ENCODE measurements at places on chromosomes 3 and 15. TPM values are rescaled to one million over a fixed set of nuclear protein-coding genes. Genes with fewer than 3 reads are reported as not detected.

Gene CFAP91
- total RNA-seq, result 0.34 TPM

Gene PPM1L
- 0.24 TPM for total RNA-seq

Gene CELF6
- 0.08 TPM for total RNA-seq

Gene HACD2
- 38.9 TPM for total RNA-seq

- DNase-seq, result no peak
These were observed 38.4 kb downstream of the MEIS2 start for GRCh38 chr15:37061996-37062395.

DNA sequence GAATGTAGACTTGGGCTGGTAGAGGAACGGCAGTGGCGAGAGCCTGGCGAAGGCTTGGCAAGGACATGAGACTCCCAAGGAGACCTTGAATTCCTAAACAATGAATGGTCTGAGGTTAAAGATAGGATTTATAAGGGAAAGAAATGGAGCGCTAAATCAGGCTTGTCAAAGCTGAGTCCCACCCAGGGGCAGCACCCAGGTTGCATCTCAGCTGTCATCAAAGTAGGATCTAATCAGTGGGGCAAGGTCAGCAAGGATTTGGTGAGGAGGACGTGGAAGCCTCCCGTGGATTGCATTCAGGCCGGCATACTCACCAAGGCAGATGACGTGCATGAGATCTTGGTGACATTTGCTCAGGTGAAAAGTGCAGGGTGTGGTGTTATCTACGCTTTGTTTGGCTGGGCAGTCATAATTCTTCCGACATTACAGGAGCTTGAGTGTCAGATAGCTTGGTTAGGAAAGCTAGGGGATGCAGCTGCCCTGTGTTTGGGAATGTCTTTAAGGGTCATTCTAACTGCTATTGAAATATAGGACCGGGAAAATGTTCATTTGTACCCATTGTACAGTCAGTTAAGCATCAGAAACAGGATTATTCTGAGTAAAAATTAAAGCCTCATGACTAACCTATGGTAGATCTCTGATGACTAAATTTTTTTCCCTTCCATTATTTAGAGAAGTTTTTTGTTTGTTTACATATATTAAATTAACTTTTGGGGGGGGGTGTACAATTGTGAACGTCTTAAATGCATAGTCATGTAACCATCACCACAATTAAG, 99.4 kb upstream of the TSC22D2 start:
- no peak for DNase-seq

GRCh38 chr15:39936187-39936586, 2.3 kb downstream of the EIF2AK4 start:
- peak; percentile 45 for DNase-seq

DNA sequence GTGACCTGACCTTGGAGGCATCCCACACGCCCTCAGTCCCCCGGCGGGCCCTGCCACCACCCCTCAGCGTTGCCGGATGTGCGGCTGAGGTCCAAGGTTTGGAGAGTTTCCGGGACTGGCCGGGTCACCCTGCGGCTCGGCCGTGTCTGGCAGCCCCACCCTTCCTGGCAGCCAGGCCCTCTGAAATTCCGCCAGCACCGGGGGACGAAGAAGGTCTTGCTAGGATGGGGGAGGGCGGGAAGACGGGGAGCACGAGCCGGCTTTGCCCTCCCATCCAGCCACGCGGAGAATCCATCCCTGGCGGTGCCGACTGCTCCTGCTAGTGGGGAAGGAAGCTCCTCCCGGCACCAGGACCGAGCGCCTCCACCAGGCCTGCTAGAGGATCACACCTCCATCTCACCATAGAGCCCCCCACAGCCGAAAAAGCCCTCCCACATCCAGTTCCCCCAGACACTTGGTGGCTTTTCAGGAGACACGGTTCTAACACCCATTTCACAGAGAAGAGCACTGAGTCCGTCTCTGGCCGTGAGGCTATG, 81.5 kb downstream of the CPN2 start:
- no peak for DNase-seq

DNA sequence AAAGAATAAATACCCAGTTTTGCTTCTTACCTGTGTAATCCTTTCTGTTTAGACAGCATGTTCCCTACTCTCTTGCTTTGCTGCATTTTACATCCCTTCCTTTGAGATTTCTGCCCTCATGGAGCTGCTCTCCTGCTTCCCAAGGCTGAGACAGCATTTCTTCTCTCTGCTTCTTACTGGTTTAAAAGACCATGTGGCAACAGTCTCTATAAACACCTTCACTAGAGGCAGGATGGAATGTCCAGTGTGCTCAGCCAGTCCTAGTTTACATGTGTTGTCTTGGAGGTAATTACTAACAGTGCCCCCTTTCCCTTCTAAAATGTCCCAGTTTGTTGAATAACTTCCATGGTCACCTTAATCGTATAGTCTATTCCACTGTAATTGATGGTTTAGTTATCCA, 262.3 kb downstream of the CNTN3 start:
- DNase-seq, result no peak

GRCh38 chr15:31985607-31986006, 44.7 kb upstream of the CHRNA7 start:
- no peak for DNase-seq

DNA sequence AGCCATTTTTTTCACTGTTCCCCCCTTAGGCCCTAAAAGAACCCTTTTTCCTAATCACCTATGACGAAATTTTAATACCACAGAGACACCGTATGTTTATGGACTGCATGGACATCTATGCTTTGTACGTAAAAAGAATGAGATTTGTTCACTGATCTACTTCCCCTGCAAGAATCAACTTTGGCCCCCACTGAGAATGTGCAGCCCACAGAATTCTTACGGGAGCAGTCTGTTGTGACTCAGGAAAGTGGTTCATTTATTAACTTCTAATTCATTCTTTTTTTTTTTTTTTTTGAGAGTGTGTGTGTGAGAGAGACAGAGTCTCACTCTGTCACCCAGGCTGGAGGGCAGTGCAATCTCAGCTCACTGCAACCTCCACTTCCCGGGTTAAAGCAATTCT, 17.6 kb downstream of the EIF4E3 start:
- DNase-seq, result no peak
